Stimulated activated CD4-positive, alpha-beta T cell treated with anti-CD3 and anti-CD28 coated beads, Interleukin-1b, Interleukin-23, amount 100 ng/mL, for 1 hour (primary cell): ENCODE measurements at places on chromosomes 3 and 15.

DNA sequence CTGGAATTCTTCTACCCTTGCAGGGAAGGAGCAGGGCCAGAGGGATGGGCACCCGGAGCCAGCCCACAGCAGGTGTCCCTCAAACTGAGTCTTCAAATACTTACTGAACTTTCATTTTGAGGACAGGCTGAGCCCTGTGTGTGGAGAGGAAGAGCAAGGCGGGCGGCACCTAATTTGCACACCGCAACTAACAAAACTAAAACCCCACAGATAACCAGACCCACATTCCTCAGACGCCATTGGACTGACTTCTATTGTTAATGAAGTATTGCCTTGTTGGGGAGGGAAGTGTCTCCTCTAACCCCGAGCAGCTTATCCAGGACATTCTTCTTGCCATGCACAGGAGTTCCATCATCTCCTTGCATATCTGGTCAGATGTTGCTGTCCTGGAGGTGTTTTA, 105.2 kb upstream of the NR2E3 start:
- no peak for DNase-seq

GRCh38 chr15:77527164-77527778, 105.4 kb downstream of the LINGO1 start:
- DNase-seq, result no peak

GRCh38 chr3:106428565-106428994, 559.8 kb upstream of the CBLB start:
- no peak for DNase-seq

GRCh38 chr3:113193288-113193687, 18.1 kb upstream of the BOC start:
- no peak for DNase-seq

DNA sequence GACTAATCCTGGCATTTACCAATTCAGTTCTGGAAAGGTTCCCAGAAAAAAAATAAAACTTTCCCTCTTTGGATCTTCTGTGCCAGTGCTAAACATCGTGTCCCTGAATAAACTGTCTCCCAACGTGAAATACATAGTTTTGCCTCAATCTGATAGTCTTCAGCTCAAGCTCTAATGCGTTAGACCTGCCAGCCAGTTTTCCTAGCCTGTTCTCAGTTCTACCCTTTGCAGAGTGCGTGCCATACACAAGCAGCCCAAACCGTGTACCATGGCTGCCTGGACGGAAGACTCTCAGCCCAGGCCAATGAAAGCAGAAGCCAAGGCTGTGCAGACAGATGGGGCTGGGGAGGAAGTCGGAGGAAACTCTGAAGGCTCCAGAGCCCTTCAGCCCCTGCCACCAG, 11.4 kb upstream of the OCA2 start:
- DNase-seq, result no peak

GRCh38 chr3:193496658-193497057, 58.0 kb downstream of the ATP13A4 start:
- no peak for DNase-seq

- no peak for DNase-seq
Measured at GRCh38 chr3:4394567-4394966, 72.5 kb downstream of the SUMF1 start.

- no peak for DNase-seq
Measured at GRCh38 chr3:12384451-12385233, 95.8 kb downstream of the PPARG start.

GRCh38 chr15:38479756-38480155, 25.8 kb downstream of the FAM98B start:
- DNase-seq, result no peak

DNA sequence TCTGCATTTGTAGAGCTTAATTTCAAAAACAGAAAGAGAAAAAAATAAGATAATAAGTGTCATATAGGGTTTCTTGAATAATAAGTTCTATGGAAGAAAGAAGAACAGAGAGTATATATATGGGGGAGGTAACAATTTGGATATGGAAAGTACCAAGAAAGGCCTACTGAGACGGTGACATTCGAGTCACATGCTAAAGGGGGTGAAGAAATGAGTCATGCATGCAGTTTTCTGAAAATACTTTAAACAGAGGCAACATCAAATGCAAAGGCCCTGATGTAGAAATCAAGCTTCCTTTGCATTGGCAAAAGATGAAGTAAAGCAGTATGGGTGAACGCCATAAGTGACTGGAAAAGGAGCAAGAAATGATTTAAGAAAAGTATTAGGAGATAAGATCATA, 371.6 kb upstream of the ZNF385D start:
- DNase-seq, result no peak

DNA sequence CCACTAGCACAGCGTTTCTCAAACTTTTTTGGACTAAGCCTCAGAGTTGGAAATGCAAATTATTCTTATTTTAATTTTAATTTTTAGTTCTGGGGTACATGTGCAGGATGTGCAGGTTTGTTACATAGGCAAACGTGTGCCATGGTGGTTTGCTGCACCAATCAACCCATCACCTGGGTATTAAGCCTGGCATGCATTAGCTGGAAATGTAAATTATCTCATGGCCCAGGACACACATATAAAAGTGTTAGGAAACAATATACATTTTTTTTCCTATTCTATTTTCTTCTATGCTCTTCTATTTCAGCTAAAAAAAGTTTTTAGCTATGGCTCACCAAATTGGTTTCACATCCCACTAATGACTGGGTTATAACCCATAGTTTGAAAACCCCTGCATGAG, 73.3 kb upstream of the LRIG1 start:
- no peak for DNase-seq

DNA sequence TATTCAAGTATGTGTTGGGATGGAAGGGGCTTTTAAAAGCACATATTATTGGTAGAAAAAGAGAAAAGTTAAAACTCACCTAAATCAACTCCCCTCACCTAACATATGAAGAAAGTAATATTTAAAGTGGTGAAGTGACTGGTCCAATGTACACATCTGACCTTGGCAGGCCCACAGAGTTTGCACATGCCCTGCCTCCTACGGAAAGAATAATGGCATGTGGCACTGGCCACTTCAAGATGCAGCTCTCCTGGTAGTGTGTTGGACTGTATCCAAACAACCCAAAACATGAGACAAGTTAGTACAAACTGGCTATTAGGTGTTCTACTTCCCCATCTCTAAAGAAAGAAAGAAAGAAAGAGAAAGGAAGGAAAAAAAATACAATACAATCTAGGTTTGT, 117.1 kb downstream of the MECOM start:
- no peak for DNase-seq

DNA sequence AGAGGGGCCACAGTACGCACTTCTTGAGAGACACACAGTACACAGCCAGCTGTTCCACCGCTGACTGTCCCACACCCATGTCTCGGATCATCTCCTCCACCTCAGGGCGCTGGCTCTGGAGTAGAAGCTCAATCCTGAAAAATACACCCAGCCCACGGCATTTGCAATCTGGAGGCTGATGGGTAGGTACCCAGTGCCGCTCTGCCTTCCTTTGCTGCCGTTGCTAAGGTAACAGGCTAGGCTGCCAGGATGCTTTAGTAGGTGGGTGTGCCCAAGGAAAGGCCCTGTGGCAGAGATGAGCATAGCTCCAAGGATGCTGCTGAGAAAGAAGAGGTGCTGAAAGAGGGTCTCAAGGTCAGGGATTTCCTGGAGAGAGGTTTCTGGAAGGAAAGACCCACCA, 14.6 kb downstream of the TRAIP start:
- no peak for DNase-seq

DNA sequence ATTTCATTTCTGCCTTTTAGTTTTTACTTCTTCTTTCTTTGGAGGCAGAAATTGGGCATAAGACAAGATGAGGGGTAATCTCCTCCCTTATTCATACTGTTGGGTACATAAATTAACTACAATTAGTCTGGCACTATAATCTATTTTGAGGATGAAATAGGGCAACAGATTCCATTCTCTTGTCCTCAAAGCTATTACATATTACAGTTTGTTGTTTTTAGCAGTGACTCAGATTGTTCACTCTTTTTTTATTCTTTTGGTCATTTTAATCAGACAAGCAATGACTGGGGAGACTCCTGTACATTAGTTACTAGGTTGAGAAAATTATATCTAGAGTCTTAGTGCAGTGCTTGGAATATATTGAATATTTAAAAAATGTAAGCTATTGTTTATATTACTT, 556.0 kb downstream of the OTOL1 start:
- DNase-seq, result no peak

DNA sequence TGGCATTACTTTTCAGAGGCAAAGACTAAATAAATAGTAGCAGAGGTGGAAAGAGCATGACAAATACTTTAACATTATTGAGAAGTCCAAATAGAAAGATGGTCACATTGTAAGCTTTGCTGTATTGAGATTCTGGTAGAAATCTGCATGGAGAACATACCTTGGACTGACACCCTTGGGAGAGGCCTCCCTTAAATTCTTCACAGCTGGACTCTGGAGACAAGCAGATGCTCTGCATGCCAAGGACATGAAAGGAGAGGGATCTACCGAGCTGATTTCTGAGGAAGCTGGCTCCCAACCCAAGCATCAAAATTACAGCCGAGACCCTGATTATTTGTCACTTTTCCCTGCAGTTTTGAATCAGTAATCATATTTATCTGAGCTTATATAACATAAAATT, 212.5 kb upstream of the COL8A1 start:
- DNase-seq, result no peak

DNA sequence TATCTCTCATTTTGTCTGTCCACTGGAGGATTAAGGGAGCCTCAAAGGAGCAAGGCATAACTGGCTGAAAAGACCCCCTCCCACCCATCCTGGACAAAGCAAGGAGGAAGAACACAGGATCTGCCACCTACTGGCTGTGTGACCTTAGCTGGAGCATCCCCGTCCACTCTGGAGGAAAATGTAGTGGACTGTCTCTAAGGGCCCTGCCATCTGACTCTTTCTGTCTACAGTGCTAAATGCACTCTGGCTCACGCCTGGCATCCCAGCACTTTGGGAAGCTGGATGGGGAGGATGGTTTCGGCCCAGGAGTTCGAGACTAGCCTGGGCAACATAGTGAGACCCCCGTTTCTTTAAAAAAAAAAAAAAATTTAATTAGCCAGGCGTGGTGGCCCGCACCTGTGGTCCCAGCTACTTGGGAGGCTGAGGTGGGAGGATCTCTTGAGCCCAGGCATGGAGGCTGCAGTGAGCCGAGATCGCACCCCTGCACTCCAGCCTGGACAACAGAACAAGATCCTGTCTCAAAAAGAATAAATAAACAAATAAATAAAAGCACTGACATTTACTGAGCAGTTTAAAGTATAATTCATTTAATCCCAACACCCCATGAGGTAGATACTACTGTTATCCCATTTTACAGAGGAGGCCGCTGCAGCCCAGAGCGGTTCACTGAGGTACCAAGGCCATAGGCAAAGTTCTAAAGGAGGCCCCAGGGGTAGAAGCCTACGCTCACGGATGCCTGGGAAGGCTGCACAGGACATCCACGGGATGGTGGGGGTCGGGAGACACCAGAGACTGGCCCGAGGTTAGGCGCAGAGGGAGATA, 1.1 kb downstream of the TBC1D2B start:
- no peak for DNase-seq
